Esophagus squamous epithelium (tissue), 5 donors: ENCODE measurements at places on chromosomes 1 and 21.

GRCh38 chr1:27031235-27032118 is 18.8 kb upstream of the TENT5B start:
- no peak for DNase-seq

- no peak for DNase-seq
Observed at GRCh38 chr1:78075621-78076020, 29.9 kb downstream of the GIPC2 start.

- no peak for DNase-seq
Observed at GRCh38 chr1:36941316-36941978, 92.9 kb downstream of the GRIK3 start.

GRCh38 chr1:196382383-196382782 is 225.9 kb downstream of the KCNT2 start:
- DNase-seq: no peak

DNA sequence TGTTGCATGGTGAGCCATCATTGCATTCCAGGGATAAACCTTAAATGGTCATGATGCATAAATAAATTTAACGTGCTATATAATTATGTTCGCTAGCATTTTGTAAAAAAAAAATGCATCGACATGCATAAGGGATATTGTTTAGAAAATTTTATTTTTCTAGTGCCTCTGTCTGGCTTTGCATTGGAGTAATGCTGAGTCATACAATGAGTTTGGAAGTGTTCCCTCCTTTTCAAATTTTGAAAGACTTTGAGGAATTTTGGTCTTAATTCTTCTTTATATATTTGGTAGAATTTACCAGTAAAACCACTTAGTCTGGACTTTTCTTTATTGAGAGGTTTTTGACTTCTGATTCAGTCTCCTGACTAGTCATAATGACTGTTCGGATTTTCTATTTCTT is 4.9 kb downstream of the MNDA start:
- DNase-seq: no peak

DNA sequence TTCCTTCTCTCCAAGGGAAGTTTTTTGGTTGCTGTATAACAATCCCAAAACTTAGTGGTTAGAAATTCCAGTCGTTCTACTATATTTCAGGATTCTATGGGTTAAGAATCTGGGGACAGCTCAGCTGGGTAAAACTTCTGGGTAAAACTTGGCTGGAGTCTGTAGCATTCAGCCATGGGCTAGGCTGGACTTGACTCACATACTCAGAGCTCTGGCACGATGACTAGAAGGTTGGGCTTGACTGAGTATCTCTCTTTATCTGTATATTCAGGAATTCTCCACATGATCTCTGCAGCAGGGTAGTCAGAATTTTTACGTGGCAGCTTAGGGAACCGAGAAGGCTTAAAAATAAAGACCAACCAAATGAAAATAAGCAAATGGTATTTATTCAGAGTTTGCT is 28.2 kb upstream of the HRNR start:
- no peak for DNase-seq

GRCh38 chr21:23664193-23664694 is 1943.0 kb downstream of the MRPL39 start:
- no peak for DNase-seq

GRCh38 chr1:36924282-36924811 is 110.0 kb downstream of the GRIK3 start:
- no peak for DNase-seq

- no peak for DNase-seq
Observed at GRCh38 chr1:23459338-23459757, 24.6 kb downstream of the ASAP3 start.

DNA sequence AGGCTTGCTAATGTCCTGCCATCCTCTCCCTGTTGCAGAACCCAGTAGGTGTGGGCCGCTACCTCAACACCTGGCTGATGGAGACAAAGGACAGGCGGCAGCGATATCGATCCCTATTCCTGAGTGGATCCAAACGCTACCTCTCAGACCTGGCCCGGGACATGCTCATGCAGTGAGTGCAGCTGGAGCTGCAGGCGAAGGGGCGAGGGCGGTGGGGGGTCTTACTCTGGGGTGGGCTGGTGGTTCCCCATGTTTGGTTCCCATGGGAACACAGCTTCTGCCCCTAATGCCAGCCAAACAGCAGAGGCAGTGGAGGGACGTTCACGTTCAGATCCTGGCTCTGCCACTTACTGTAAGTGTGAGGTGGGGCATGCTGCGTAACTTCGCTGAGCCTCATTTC is 15.8 kb upstream of the TTC22 start:
- no peak for DNase-seq

GRCh38 chr1:54335755-54336108 is 70.5 kb downstream of the SSBP3 start:
- no peak for DNase-seq

GRCh38 chr1:22808676-22809483 is 98.2 kb downstream of the EPHB2 start:
- DNase-seq: no peak

DNA sequence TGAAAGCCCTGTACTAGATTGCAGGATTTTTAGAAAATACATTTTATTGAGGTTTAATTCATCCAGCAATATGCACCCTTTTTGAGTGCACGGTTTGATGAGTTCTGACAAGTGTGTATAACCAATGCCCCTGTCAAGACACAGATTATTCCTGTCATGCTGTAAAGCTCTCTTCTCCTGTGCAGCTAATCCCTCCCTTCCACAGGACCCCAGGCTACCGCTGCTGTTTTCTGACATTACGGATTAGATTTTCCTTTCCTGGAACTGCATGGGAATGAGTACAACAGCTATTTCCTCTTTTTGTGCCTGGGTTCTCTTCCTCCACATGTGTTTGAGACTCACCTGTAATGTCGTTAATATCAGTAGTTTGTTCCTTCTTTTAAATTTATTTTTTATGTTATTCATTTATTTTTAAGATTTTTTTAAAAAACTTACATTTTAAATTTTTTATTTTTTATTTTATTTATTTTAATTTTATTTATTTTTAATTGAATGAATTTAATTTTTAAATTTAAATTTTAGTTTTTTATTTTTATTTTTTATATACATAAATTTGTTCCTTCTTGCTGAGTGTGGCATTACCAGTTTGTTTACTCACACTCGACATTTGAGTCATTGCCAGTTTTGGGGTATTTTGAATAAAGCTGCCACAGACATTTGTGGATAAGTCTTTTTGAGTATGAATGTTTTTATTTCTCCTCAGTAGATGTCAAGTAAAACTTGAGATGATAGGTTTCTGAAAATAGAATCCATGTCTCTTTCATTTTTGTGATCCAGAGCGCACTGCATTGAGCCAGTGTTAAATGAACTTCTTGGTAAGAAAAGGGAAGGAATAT is 79.0 kb upstream of the B3GALT5 start:
- DNase-seq: no peak

DNA sequence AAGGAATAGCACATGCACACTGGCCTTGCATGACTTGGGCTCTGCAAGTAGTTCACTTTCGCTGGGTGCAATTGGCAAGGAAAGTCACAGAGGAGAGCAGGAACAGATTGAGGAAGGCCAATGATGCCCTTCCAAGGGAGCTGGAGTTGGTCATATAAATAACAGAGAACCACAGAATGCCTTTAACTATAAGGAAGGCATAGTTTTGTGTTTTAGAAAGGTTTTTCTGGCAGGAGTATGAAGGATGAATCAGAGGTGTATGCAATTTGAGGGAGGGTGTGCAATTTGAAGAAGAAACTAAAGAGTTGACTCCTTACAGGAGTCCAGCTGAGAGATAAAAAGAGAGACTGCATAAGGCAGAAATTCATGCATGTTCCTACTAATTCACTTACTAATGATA is 112.1 kb downstream of the PHTF1 start:
- no peak for DNase-seq

DNA sequence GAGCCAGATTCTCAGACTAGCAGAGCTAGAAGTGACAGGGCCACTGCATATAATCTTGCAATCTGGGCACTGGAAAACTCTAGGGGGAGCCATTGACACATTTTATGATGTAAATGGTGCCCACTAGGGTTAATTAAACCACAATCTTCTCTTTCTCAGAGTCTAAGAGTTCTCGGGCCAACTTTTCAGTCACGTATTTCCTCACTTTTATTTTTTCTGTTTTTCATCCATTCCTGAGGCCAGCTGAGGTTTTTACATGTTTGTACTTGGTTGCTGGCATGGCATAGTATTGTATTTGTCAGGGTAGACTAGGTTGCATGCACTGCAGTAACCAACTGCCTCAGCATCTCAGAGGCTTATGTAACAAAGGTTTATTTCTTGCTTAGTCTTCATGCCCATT is 138.2 kb downstream of the ZNF326 start:
- no peak for DNase-seq

DNA sequence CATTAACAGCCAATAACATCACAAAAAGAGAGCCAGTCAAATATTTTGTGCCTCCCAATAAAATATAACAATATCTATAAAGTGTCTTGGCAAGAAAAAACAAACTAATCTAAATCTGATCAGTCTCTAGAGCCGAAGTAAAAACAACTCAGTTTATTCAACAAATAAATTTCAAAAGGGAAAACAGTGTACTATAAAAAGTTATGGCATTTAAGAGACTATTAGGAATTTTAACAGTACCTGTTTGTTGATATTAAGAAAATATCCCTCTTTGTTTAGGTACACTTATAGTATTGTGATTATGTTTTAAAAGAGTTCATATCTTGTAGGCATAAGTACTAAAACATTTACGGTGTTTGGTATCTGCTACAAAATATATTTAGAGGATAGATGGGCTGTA is 36.6 kb upstream of the C1orf53 start:
- DNase-seq: no peak

DNA sequence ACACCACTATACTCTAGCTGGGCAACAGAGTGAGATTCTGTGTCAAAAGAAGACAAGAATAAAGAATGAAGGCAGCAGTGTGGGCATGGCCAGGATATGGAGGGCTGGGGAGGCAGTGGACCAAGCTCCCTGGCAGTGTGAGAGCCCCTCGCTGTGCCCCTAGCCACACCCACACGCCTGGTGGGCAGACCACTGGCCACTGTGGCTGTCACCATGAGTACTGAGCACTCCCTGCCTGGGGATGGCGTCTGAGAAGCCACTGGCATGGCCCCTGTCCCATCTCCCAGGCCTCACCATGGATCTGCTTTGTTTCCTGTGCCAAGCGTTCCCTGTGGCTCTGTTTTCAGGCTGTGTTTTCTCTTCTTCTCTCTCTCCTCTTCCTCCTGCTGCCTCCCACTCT is 51.7 kb downstream of the STUM start:
- no peak for DNase-seq

DNA sequence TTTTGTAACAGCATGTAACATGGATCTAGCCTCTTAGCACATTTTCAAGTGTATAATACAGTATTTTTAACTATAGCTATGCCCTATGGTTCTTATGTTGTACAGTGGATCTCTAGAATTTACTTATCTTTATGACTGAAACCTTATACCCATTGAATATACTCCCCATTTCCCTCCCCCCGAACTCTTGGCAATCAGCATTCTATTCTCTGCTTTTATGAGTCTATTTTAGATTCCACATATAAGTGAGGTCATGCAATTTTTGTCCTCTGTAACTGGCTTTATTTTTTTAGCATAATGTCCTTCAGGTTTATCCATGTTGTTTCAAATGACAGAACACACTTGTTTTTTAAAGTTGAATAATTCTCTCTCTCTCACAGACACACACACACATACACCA is 3.1 kb upstream of the GBP6 start:
- DNase-seq: no peak

GRCh38 chr1:182869241-182869666 is 30.1 kb downstream of the DHX9 start:
- DNase-seq: no peak

DNA sequence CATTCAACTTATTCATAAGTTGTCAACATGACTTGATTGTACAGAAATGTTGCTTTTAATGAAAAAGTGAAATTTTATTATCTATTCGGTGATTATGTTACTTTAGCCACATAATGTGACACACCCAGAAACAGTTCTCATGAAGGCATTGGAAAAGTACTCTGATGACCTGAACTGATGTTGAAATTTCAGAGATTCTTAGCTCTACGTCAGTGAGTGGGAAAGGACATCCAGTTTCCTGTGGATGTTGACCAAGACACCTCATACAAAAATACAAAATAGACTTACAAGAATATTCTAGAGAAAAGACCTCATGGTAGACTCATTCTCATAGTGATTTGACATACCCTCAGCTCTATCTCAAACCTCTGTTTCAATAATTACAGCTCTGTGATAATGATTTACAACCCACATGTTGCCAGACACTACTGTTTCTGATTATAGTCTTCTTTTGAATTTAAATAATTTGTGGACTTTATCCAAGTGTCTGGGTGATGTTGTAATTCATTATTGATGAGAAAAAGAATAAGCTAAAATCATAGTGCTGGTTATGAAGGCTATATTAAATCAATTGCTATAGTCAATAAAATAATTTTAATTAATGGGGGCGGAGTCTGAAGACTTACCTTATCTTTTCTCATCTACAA is 37.3 kb downstream of the KCNK2 start:
- no peak for DNase-seq

- no peak for DNase-seq
Observed at GRCh38 chr1:106268070-106268469, 788.4 kb upstream of the PRMT6 start.

DNA sequence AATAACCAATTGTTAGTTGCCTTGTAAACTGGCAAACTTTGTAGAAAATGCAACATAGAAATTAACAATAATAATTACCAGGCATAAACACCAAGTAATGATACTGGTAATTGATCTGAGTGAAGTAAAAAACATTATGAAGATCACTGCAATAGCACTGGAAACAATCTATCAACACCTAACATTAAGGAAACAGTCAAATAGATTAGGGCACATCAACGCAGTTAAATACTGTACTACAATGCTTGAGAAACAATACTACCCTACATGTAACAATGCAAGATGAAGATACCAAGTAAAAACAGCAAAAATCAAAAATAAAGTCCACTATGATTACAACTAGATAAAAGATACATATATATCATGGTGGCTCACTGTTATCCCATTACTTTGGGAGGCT is 16.6 kb downstream of the SYDE2 start:
- no peak for DNase-seq

DNA sequence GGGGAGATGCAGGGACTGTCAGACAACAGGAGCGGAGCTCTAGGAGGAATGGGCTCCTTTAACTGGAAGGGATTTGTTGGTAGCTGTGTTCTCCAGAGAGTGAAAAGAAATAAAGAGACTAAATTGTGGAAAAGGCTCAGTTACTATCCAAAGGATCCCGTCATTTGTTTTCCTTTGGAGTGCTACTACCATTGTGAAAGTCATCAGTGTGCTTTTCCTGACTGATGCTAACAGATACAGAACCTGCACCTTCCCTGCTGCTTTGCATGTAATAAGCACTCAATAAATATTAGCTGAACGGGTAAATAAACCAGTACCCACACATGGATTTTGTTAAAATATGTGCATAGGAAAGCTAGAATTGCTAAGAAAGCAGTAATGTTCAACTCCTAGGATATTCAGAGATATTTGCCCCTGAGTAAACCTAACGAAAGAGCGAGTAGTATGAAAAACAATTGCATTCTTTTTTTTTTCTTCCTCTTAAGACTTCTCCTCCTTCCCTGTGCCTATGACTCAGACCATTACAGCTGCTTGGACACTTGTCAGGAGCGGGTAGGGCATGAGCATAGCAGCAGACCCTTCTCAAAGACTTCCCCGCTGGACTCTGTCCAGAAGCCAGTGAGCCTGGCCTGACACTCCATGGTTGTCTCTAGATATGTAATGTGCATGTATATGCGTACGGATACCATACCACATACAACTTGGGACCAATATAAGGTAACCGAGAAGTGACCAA is 41.7 kb downstream of the PTGFRN start:
- DNase-seq: no peak
